ENCODE measurements at places on chromosomes 6 and 20.

DNA sequence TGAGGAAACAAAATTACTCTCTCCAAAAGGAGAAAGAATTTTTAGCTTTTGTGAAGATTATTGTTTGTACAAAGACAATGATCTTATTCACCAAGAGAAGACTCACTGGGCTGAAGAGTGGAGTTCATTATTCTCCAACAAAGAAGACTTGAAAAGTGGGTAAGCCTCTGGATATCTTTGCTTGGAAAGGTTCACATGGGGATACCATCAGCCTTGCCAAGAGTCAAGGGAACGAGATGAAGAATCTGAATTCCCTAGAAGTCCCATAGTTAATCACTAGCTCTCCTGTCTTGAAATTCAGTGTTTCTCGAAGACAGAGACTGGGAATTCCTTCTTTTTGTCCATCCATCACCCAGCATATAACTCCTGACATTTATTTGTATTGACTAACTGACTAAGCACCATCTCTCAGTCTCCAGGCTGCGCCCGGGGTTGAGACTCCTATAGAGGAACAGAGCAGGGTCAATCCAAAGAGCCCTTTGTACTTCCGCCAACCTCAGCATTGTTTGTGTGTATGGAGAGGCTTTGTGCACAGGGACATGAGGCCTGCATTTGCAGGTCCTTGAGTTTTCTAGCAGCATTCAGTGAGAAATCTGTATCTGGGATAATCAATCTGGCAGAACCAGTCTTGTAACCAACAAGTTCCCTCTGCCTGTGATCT lies 461.9 kb downstream of the KIF16B start:
- DNase-seq: no peak

GRCh38 chr6:146990284-146990683 lies 213.9 kb upstream of the STXBP5 start:
- no peak for DNase-seq

GRCh38 chr6:22774129-22774528 lies 204.8 kb downstream of the HDGFL1 start:
- no peak for DNase-seq

- no peak for DNase-seq
Observed at GRCh38 chr20:47887477-47888080, 102.3 kb upstream of the SULF2 start.

GRCh38 chr6:43428874-43429273 lies 1.5 kb downstream of the ABCC10 start:
- DNase-seq: no peak

- no peak for DNase-seq
Observed at GRCh38 chr20:50690650-50691572, at the start of gene RIPOR3. TSS of gene RIPOR3 (minus strand) at chr20:50691542. CDS start at chr20:50691128, 414 bp downstream.

- no peak for DNase-seq
Observed at GRCh38 chr20:57211406-57211805, 55.0 kb downstream of the BMP7 start.

- no peak for DNase-seq
Observed at GRCh38 chr20:35368666-35369423, 42.9 kb downstream of the UQCC1 start.

DNA sequence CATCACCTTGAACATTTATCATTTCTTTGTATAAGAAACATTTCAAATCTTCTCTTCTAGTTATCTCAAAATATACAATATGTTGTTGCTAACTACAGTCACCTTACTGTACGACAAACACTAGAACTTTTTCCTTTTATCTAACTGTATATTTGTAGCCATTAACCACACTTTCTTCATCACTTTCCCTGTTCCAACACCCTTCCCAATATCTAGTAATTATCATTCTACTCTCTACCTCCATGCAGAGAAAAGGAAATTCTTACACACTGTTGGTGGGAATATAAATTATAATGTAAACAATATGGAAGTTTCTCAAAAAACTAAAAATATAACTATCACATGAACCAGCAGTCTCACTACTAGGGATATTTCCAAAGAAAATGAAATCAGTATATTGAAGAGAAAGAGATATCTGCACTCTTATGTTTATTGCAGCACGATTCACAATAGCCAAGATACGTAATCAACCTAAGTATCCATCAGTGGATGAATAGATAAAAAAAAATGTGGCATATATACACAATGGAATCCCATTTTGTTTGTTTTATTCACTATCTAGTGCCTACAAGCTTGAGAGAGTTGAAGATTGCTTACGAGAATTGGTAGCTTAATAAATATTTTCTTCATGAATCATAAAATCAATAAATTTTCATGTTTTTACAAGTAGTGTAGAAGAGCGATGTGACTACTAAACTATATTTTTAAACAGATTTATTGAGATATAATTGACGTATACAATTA lies 2.4 kb downstream of the RHAG start:
- no peak for DNase-seq

DNA sequence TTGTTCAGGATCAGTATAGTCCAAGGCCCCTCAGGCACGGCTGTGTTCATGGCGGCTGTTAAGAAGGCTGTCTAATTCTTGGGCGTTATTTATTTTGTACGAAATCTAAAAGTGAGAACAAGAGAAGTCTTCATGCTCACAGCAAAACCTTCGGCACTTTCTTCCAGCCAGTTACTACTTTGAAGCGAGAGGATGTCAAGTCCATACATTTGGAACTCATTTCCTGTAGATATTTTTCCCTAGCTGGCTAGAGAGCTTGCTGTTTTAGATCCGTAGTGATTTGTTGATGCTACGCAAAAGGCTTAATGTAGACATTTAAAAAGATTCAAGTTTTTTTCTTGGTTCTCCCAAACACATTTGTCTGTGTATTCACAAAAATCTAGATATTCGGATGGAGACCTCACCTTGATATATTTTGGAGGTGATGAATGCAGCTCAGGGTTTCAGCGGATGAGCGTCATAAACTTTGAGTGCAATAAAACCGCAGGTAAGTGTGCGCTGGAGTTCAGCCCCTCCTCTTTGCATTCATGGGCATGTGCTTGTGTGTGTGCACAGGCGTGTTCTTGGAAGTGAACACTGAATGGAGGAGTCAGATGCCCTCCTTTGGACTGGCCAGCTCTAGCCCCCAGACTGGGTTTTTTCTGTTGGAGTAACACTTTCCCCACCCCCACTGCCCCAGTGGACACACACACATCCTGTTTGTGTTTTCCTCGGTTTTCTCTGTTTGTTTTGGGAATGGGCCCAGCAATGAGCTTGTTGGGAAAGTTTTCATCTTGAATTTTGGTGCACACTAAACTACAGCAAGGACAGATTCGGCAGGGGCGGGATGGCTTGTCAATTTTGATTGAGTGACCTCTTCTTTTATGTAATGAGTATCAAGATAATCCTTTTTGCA lies 65.4 kb downstream of the IGF2R start:
- DNase-seq: no peak

- DNase-seq: no peak
Observed at GRCh38 chr6:170004585-170005210, 253.3 kb downstream of the ERMARD start.

DNA sequence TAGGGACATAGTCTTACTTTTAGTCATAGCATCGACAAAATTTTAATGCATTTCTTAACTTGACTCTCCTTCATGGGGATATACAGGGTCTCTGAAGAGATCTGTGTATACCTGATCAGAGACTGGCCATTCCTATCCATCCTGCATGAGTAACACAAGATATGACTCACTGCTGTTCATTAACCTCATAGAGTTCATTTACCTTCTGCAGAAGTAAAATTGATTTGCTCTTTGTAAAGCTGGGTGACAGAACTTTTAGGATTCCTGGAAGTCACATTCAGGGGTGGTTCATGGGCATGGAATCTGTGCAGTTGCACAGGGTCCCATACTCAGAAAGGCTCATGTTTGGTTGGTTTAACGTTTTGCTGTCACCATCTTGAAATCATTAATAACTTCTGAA lies 53.2 kb downstream of the PDE7B start:
- no peak for DNase-seq

GRCh38 chr6:115456848-115457247 lies 603.8 kb downstream of the FRK start:
- no peak for DNase-seq

- no peak for DNase-seq
Observed at GRCh38 chr6:73866305-73866704, 170.3 kb downstream of the CD109 start.

All from breast epithelium (tissue), 4 donors.